ENCODE measurements at places on chromosomes 3 and 15. TPM values are rescaled to one million over a fixed set of nuclear protein-coding genes. Genes with fewer than 3 reads are reported as not detected.

DNA sequence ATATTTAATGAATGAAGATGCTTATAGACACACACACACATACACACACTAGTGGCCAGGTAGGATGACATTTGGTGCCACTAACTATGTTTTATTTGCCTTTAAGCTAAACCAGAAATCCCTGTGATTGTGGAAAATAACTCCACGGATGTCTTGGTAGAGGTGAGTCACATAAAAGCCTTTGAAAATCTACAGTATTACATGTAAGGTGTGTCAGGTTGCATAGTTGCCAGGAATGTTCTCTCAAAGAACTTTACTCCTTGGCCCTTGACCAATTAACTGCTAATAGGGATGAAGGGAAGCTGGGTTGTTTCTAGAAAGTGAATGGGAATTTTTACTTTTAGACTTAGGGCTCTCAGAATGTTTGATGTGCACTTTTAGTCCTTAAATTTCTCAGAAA, 9.9 kb downstream of the ZBED2 start:
- ATAC-seq, result no peak

DNA sequence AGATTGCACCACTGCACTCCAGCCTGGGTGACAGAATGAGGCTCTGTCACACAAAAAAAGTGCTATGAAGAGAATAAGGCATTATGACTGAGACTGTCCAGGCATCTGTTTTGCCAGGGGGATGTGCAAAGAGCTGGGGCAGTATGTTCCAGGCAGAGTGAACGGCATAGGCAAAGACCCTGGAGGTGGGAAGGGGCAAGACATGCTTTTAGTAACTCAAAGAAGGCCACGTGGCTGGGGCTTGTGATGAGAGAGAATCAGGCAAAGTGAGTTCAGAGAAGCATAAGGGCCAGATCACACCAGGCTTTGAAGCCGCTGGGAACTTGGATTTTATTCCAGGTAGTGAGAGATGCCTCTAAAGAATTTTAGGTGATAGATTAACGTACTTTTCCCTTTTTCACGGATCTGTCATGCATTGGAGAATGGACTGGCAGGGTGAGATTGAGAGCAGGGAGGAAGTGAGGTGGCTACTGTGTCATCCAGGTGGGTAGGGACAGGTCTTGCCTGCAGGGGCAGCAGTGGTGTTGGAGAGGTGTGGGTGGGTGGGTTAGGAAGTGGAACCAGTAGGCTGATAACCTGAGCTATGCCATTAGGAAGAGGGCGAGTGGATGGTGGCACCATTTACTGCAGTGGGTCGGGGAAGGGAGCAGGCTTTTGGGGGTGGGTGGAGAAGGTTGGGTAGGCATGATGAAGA, 31.7 kb downstream of the ATP2B2 start:
- no peak for ATAC-seq

The OR5K2 gene
- not detected for total RNA-seq

The P2RY14 gene
- 1.8 TPM for total RNA-seq

DNA sequence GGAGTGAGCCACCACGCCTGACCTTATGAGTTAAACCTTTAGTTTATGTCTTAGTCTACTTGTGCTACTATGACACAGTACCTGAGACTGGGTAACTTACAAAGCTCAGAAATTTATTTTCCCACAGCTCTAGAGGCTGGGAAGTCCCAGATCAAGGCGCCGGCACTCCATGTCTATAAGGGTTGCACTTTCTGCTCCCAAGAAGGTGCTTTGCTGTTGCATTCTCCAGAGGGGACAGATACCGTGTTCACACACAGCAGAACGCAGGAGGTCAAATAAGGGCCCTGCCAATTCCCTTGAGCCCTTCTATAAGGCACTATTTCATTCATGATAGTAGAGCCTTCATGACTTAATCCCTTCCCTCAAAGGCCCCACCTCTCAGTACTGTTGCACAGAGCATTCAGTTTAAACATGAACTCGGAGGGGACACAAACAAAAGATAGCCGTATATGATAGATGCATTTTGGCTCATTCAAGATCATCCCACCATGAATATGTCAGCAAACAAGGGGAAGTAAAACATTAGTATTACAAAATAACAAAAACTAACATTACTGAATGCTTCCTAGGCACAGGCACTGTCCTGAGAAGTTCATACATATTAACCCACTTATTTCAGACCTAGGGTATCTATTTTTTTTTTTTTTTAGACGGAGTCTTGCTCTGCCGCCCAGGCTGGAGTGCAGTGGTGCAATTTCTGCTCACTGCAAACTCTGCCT, 26.5 kb downstream of the PLA1A start:
- no peak for ATAC-seq

The STAC gene
- total RNA-seq, result 11.6 TPM

The CACNA2D3 gene
- 2.3 TPM for total RNA-seq
